Activated effector memory CD4-positive, alpha-beta T cell treated with Interleukin-2 at 50 U/mL for 16 hours (primary cell): ENCODE measurements at places on chromosomes 2 and 18.

- DNase-seq, result no peak
Observed at GRCh38 chr2:197920088-197920487, 115.7 kb downstream of the PLCL1 start.

DNA sequence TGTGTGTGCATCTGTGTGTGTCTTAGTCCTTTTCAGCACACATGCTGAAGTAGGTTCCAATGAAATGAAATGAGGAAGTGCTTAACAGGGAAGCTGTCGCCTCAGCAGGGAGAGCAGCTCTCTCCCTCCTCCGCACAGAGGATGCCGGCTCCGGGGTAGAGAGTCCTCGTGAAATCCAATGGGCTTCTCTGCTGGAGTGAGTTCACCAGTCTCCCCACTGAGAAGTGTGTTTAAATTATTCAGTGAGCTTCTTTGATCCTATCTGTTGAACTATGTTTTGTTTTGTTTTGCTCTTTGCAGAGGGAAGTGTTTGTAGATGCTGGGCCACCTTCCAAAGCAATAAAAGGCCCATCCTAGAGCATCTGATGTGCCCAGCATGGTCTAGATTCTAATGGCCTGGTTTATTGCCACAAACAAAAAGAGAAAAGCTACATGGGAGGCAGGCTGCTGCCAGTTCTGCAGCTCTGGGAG lies 6.7 kb downstream of the PPP1R7 start:
- DNase-seq, result no peak

GRCh38 chr2:47096451-47096850 lies 58.7 kb downstream of the STPG4 start:
- no peak for DNase-seq

- no peak for DNase-seq
Observed at GRCh38 chr2:234411793-234412192, 85.1 kb downstream of the ARL4C start.
